ENCODE measurements at places on chromosomes 1 and 21.

DNA sequence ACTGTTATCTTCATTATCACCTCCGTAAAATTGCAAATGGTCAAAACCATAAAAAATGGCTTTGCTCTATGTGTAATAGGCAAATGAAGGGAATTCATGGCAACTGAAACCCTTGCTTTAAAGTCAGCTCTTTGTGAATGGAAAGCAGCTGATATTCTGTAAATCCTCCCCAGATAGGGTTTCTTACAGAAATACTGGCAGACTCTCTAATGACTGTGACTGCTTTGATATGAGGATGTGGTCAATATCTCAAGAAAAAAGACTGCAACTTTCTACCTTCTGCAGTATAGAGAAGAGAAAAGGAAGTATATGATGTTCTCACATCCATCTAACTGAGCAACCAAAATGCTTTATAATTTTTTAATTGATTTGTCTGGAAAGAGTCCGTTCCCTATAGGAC lies 193.1 kb downstream of the ST6GALNAC3 start:
- no peak for DNase-seq

DNA sequence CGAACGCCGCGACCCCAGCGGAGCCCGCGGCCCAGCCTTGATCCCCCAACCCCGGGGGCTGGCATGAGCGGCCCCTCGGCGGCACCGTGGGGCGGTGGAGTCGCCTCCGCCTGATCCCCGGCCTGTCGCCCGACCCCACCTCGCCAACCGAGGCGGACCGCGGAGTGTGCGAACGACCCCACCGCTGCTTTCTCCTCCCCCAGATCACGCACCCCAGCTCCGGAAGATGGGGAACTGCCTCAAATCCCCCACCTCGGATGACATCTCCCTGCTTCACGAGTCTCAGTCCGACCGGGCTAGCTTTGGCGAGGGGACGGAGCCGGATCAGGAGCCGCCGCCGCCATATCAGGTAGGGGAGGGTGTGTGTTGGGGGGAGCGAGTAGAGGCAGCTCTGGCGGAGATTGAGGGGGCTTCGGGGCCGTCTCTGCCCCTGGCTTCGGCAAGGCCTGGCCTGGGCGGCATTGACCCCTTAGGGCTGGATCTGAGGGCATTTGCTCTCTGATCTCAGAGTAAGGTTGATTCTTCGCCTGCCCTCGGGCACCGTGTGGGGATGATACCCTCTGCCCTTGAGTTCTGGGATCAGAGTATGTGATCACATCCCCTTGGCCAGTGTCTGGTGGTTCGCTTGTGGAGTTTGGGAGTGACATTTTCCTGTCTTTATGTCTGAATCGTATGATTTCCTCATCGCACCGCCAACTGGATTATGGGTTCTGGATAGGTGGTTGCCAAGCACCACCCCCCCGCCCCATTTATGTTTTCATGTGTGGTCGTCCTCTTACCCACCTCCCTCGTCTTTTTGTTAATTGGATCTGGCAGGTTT lies 668 bp downstream of the RNF11 start:
- no peak for DNase-seq

DNA sequence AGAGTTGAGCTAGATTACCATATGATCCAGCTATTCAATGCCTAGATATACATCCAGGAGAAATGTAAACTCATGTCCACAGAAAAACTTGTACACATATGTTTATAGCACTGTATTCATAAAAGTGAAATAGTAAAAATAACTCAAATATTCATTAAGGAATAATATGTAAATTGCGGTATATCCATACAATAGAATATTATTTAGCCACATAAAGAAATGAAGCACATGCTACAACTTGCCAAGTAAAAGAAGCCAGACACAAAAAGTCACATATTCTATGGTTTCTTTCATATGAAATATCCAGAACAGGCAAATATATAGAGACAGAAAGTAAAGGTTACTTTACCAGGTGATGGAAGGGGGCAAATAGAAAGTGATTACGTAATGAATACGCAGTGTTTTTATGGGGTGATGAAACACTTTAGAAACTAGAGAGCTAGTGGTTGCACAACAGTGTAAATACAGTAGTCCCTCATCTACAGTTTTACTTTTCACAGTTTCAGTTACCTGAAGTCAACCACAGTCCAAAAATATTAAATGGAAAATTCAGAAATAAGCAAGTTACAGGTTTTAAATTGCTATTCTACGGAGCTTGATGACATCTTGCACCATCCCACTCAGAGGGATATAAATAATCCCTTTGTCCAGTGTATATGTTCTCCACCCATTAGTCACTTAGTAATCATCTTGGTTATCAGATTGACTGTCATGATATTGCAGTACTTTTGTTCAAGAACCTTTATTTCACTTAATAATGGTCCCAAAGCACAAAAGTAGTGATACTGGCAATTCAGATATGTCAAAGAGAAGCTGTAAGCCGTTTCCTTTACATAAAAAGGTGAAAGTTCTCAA lies 62.3 kb downstream of the ZNF644 start:
- DNase-seq = no peak

GRCh38 chr1:238186887-238187574 lies 296.3 kb upstream of the ZP4 start:
- DNase-seq = no peak

DNA sequence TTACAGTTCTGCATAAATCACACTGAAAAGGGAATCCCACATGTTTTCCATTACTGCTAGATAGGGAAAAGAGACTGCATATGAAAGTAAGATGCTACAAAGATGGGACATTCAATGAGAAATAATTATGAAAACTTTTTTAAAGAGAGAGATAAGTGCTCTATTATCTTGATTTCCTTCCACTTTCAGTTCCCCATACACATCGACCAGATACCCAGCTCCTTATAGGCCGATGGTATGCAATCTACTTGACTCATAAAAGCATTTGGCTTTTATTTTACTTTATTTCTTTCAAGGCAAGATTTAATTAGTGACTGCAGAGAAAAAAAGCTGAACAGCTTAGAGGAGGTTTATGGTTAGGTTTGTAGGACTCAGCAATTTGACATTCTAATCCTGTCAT lies 13.1 kb downstream of the BRINP2 start:
- no peak for DNase-seq

- no peak for DNase-seq
Observed at GRCh38 chr1:177054542-177054941, 110.0 kb downstream of the ASTN1 start.

GRCh38 chr1:22380024-22380785 lies 71.4 kb upstream of the ZBTB40 start:
- DNase-seq = no peak

DNA sequence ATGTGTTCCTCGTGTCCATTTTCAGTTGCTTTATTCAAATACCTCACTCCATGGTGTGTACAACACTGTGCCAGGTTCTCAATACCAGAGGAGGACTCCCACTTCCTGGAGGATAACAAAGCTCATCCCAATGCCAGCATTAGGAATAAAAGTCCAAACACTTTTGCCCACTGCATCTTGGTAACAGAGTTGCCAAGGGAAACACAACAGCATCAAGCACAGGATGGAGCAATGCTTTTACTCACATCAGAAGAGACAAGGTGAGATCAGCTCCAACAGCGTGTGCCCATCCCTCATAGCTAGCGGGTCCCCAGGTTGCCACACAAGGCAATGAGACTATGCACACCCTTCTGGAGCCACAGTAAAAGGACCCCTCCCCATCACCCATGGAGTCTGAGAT lies 2.9 kb downstream of the KRTAP20-4 start:
- no peak for DNase-seq

GRCh38 chr1:46181343-46182260 lies 5.3 kb upstream of the P3R3URF start:
- DNase-seq = no peak

GRCh38 chr1:47751193-47751592 lies 246.0 kb downstream of the TRABD2B start:
- no peak for DNase-seq

GRCh38 chr21:28904961-28905435 lies 87.7 kb downstream of the LTN1 start:
- DNase-seq = no peak

GRCh38 chr1:201281573-201281972 lies 1.7 kb upstream of the PKP1 start:
- no peak for DNase-seq

- no peak for DNase-seq
Observed at GRCh38 chr1:53954128-53954527, 8.0 kb downstream of the LRRC42 start.

DNA sequence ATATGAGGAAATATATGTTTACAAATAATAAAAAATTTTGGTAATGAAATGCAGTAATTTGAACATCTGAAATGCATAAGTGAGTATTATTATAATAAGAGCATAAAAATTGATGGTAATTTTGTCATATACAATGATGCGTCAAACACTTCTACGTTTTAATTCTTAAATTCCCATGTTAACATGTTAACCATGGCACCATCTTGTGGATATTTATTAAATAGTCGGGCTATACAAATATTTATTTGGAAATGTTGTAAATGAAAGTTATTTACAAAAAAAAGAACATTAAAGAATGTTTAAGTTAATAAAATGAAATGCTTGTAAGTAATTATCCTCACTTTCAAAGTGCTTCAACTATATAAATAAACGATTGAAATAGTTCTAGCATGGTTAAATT lies 57.2 kb upstream of the C1orf185 start:
- DNase-seq = no peak

DNA sequence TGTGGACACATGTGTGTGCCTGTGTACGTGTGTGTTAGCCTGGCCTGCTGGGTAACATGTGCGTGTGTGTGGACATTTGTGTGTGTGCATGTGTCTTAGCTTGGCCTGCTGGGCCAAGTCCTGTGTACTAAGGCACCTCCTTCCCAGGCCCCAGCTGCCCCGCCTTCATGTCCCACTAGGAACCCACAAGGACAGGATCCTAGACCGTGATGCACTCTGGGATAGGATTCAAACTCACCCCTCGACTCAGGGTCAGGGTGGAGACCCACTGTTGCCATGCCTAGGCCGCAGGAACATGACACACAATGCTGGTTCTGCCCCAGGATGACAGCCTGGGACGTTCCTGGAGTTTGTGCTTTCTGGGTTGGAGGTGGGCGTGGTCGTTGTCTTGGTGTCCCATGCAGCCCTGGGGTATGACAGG lies 89.9 kb upstream of the TMPRSS2 start:
- no peak for DNase-seq

- DNase-seq = no peak
Observed at GRCh38 chr1:84668185-84668584, 22.1 kb downstream of the SSX2IP start.

- no peak for DNase-seq
Observed at GRCh38 chr1:155379631-155380090, 59.0 kb downstream of the RUSC1 start.

GRCh38 chr1:209527372-209527771 lies 56.1 kb upstream of the CAMK1G start:
- DNase-seq = no peak

DNA sequence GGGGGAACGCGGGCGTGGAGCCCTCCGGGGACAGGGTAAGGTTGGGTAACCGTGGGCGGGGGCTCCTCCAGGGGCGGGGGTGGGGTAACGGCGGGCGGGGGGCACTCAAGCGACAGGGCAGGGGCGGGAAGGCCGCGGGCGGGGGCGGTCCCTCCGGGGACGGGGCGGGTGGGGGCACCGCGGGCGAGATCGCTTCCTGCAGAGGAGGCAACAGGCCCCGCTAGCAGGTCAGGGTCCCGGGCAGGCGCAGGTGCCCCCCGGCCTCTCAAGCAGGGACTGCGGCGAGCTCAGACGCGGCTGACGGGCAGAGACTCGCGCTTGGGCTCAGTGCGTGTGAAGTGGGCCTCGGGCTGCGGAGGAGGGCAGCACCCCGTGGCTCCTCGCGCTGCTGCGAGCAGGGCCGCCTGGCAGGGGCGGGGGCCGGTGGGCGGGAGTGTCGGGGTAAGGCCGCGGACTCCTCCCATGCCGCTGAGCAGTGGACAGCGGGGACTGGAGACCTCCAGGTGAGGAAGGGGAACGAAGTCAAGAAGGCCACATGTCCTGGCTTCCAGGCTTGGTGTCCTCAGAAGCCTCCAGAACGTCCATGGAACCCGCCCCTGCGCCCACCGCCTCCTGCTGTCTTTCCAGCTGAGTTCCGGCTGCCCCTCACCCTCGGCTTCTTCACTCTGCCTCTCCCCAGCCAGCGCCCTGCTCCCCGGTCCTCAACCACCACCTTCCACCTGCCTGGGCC lies 627 bp upstream of the GNB1 start:
- peak; percentile 56 for DNase-seq

DNA sequence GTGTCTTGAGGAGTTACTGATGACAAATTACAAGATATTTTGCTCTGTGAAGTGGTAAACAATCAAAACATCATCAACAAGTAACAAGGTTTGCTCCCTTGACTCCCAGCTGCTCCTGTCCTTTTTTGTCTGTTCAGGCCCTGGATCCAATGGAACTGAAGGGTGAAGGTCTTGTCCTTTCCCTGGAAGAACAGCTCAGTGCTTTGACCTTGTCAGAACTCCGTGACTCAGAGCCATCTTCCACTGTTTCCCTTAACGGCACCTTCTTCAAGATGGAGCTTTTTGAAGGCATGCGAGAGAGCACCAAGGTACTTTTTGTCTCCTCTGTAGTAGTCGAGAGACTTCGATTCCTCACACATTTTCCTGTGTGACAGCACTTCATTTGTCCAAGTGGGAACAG lies 29.0 kb downstream of the TRIM45 start:
- no peak for DNase-seq

- DNase-seq = no peak
Observed at GRCh38 chr1:193944454-193944853, 758.0 kb upstream of the B3GALT2 start.

- DNase-seq = no peak
Observed at GRCh38 chr1:36465731-36466369, 1.7 kb upstream of the MRPS15 start.

DNA sequence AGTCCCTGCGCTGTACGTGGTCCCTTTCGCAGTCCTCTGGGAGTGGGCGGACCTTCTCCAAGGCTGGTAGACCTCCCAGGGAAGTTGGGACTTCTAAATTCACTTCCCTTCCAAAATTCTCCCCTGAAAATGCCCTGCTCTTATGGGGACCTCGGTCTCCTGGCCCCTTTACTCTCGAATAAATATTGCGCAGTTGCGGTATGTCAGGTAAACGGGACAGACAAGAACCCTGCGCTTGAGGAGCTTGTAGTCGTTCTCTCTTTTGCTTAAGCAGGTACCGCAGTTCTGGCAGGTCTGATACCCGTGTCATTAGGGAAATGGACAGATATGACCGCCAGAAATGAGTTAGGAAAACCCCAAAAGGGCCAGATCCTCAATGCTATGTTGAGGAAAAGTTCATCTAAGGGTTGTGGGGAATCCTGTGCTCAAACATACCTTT lies 561 bp downstream of the KIF2C start:
- DNase-seq = no peak

- no peak for DNase-seq
Observed at GRCh38 chr1:18599704-18600103, 30.9 kb upstream of the PAX7 start.

DNA sequence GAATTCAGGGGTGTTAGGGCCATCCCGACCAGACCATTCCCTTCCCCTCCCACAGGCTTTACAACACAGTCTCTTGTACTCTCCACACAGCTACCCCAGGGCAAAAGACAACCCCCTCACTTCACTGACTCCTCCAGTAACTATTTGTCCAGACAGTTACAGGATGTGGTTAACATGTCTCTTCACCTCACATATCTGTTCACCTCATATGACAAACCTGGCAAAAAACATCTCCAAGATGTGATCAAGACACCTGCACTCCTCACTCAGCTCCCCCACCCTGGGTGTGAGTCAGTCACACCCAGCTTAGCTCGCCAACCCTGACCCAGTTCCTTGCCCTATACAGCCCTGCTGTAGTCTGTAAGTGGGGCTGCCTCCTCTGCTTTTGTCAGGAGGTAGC lies 490.5 kb upstream of the CHRM3 start:
- no peak for DNase-seq

Data from stimulated activated CD8-positive, alpha-beta memory T cell treated with anti-CD3 and anti-CD28 coated beads, Interleukin-7, amount 100 ng/mL, for 48 hours (primary cell).